ENCODE measurements at places on chromosomes 12 and 14.
A peak's percentile ranks its signal among the peaks of the same experiment; 100 is the strongest.

DNA sequence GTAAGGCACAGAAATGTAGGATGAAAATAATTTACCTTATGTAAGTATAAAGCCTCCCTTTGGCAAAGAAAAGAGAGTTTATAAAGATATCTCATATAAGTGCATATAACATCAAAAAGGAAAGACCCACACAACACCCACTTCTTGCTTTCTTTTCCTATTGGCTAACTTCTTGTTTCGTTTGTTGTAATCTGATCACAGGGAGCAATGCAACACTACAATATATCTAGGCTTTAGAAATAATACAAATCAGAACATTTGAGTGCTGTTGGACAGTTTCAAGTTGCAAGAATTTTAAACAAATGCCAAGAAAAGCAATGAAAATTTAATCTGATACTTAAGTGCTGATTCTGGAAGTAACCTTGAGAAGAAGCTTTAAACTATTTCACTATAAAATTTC lies 1.3 kb downstream of the FGD6 start:
- no peak for DNase-seq

DNA sequence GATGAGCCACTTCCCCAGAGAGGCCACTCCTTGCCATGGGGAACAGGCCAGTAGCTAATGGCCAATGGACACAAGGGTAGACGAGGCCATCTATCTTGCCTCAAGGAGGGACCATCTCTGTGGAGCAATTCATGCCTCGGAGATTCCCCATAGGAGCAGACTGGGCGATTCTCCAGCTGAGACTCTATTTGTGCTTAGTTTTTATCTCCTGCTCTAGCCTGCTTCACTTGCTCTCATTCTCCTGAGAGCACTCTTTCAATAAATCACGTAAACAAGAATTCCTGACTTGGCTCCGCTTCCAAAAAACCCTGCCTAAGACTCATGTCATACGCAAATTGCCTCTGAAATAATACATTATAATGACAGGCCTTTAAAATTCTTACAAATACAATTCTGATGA lies 396.4 kb upstream of the USP15 start:
- no peak for DNase-seq

- no peak for DNase-seq
These were observed 59.1 kb upstream of the DHRS4 start for GRCh38 chr14:23894362-23895052.

GRCh38 chr14:105168979-105169507 lies 467 bp upstream of the JAG2 start:
- peak; percentile 36 for DNase-seq

DNA sequence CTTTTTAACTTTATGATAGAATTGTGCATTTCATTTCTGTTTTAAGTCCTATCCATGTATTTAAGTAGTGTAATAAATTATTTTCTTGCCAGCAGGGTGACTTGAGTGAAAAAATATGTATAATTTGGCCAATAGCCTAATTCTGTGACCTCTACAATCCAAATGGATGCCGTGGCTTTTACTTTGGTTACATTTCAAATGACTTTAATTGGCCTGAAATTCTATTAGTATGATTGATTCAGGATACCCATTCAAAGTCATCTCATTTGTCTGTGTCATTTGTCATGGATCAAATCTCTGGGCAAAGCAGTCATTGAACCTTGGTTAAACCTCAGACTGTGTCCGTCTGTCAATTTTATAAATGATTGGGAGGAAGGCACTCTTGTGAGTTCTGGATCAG lies 29.6 kb downstream of the CRADD start:
- DNase-seq, result no peak

GRCh38 chr12:49200919-49201594 lies 12.2 kb upstream of the TUBA1A start:
- no peak for DNase-seq

GRCh38 chr14:26990946-26991345 lies 393.1 kb upstream of the NOVA1 start:
- DNase-seq, result no peak

DNA sequence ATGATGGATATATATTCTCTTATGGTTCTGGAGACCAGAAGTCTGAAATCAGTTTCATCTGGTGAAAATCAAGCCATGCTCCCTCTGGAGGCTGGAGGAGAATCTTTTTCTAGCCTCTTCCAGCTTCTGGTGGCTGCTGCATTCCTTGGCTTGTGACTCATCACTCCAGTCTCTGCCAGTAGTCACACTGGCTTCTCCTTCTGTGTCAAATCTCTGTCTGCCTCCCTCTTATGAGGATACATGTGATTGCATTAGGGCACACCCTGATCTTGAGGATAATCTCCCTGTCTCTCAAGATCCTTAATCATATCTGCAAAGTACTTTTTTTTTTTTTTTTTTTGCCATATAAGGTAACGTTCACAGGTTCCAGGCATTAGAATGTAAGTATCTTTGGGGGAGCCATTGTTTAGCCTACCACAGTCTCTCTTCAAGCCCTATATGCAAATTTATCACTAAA lies 17.7 kb downstream of the DNAL1 start:
- no peak for DNase-seq

- DNase-seq, result no peak
These were observed 142.6 kb downstream of the PPM1H start for GRCh38 chr12:62792236-62792870.

- no peak for DNase-seq
These were observed 343.4 kb downstream of the LRIG3 start for GRCh38 chr12:58576916-58577315.

DNA sequence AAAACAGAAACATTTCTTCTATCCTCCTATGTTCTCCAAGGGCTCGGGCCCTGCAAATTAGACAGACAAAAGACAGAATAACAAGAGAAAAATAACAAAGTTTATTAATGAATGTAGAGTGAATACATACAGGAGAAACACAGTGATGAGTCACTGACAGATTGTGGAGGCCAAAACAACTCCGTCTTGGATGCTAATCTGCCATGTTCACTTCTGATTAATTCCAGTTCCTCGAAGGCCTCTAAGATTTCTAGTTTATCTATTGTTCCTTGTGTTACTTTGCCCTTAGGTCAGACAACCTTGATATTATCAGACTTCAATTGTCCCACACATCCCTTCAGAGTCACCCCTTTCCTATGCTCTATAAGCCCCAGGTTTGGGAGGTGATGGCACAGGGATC lies 26.8 kb upstream of the NEDD1 start:
- no peak for DNase-seq

DNA sequence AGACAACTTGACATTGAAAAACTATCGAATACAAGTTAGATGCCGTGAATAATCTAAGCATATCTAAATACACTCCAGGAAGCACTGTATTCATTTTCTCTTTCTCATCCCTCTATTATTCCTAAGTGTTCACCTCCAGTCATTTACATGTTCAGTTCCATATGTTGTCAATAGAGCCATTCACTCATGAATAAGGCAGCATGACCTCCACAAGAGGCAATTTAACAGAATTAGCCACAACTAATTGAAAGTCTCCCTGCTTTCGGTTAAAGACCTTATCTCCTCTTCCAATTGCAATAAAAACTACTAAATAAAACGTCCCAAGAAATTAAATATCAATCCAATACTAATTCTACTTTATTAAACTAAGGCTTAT lies 1.8 kb downstream of the LRIG3 start:
- DNase-seq, result no peak

DNA sequence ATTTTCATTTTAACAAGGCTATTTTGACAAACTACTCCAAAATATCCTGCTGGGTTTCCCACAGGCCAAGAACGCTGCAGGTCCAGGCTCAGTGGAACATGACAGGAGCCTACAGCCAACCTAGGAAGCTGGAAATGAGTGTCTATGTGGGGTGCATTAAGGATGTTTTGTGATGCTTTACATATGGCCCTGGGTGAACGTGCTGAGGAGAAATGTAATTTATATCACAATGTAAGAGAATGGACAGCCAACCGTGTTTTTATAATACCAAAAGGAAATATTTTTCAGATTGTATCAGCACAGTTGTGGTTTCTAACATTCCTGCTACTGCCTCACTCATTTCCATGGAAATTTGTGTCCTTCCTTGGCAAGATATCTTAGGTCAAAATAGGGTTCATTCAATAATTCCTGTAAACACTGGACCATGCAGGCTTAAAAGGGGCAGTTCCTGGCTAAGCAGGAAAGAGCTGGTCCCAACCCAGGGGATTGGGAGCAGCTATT lies 51.5 kb downstream of the ST8SIA1 start:
- DNase-seq, result no peak

GRCh38 chr12:81668475-81668874 lies 90.7 kb downstream of the PPFIA2 start:
- no peak for DNase-seq

GRCh38 chr14:61178226-61179060 lies 102.7 kb downstream of the TMEM30B start:
- DNase-seq, result peak; percentile 16

GRCh38 chr12:44377443-44378187 lies 498.5 kb downstream of the NELL2 start:
- DNase-seq, result no peak

DNA sequence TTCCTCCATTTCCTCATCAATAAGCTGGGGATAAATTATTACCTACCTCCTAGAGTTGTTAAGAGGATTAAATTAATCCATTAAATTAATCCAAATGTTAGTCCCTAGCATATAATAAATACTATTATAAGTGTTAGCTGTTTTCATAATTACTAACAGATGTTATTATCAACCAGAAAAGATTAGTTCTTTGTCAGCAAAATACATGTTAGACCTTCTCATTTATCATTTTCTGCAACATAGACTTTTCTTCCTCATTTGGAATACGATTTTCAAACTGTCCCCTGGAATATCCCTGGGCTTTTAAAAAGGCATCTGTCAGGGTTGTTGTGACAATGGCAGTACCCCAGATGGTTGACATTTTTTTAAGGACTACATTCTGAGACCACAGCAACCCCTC lies 133.1 kb downstream of the ANO6 start:
- no peak for DNase-seq

DNA sequence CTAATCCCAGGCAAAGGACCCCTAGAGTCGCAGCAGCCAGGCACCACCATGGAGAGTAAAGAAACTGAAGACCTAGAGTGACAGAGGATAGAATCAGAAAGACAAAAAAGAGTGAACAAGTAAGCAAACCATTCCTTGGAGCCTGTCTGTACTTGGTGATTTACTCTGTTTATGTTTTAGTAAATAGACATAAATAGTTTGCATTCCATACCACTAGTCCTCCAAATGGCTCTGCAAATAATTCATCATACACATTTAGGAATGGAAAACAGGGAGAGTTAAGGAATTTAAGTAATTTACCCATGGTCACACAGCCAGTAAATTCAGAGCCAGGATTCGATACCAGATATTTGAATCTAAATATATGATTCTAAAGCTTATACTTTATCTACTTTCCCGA lies 2.8 kb downstream of the OLR1 start:
- no peak for DNase-seq

DNA sequence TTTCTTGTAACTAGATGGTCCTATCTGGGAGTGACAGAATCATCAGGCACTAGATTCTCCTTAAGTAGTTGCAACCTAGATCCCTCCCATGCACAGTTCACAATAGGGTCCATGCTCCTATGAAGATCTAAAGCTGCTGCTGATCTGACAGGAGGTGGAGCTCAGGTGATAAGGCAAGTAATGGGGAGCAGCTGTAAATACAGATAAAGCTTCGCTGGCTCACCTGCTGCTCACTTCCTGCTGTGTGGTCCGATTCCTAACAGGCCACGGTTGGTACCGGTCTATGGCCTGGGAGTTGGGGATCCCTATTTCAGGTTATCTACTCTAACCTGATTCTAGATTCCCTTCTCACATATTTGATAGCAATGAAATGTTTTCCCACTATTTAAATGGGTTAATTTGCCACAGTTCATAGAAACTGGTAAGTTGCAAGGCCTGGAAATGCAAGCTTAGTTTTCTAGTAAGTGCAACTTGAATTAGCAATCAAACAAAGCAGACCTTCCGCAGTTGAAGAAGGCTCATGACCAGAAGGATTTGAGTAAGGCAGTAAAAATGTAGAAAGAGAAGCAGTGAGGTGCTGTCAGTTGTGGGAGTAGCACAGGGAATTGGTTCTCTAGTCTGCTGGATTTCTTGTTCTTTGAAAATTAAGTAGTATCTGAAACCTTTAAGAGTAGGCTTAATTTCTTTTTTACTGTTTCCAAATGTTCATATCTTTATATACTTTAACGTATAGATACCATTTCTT lies 332.3 kb downstream of the EGLN3 start:
- DNase-seq, result no peak

GRCh38 chr14:93105362-93105761 lies 10.4 kb downstream of the ITPK1 start:
- DNase-seq, result no peak

GRCh38 chr14:75232597-75232996 lies 46.0 kb upstream of the FOS start:
- DNase-seq, result peak; percentile 25

DNA sequence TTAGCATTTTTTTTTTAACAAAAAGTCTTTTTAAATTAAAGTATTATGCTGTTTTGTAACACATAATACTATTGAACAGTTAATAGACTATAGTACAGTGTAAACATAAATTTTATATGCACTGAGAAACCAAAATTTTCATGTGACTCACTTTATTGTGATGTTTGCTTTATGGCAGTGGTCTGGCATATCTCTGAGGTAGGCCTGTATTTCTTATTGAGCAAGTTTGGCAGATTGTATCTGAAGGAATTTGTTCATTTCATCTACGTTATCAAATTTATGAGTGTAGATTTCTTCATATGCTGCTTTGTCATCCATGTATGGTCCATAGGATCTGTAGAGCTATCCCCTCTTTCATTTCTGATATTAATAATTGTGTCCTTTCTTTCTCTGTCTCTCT lies 78.8 kb upstream of the PDE3A start:
- no peak for DNase-seq

DNA sequence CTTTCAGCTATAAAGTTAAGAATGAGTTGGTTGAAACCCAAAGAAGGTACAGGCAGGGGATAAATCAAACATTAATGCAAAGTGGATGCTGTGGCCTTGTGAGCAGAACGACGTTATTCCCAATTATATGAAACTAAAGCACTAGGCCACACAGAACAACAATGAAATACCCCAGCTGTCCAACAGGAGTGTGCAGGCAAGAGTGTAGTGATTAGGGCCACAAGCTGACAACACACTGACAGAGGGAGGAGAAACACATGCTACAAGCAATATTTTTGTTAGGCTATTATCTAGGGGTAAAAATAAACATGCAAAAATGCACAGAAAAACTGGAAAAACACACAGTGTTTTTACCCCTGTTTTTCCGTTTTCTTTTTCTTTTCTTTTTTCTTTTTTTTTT lies 15.0 kb downstream of the MAP3K9 start:
- no peak for DNase-seq

DNA sequence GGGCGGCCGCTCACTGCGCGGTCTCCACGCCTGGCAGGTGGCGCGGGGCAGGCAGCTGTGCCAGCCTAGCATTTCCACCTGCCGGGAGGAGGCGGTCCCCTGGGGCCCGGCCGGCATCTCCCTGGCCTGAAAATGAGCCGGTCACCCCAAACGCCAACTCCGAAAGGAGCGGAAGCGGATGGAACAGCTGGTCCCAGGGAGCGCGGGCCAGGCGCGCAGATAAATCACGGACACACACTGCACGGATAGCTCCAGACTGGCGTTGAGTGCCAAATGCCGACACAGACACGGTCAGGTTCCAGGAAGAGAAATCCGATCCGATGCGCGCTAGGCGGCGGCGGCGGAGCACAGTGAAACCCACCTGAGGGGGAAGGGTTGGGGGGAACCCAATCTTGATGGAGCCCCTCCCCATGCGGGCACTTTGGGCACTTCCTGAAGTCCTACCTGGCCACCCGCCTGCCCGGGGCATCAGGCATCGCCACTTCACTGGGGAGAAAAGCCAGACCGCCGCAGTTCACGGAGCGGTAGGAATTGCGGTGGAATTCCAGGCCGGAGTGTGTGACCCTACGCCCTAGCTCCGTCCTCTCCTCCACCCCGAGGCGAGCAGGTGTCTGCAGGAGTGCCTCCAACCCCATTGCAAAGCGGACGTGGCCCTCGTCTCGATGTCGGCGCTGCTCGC lies 624 bp upstream of the PLEKHD1 start:
- DNase-seq, result no peak
